ENCODE measurements at places on chromosomes 2 and 18.

DNA sequence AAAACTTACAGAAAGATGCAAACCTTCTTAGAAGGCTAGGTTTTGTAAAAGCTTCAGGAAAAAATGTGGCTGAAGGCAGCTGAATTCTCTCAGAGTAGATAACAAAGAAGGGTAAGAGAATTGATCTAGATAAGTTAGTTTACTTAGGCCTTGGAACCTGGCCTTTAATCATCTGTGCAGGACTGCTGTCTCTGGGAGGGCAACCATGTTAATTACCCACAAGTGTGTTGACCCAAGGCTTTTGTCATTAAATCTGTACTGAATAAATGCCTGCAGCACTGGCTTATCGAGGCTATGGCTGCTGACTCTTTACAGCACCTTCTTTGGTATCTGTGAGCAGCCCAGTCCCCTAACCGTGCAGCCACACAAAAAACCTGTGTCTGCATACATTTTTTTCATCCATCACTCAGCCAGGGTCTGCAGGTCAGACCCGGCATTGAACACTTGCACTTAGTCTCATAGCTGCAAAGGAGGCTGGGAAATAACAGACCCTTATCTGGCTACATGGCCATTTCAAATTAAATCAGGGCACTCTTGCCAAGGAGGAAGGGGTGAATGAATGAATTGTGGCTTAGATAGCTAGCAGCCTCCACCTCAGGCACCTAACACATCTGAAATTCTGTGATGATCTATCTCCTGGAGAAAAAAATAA is 120.2 kb upstream of the MSH2 start:
- no peak for DNase-seq

DNA sequence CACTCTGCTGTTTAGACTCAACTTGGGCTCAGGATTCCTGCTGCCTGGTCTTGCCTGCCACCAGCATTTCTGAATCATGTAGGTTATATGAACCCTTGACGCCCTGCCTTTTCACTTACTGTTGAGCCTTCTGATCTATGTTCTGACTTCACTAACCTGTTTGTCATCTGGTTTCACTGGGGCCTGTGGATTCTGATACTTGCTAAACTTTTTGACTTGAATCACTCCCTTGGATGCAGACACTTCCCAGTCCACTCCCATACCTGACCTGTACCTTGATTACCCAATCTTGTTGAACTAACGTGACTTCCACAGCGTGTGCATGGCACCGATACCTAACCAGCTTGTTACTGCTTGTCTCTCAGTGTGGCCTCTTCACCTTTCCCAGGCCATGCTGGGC is 35.6 kb upstream of the SPAG16 start:
- DNase-seq: no peak

DNA sequence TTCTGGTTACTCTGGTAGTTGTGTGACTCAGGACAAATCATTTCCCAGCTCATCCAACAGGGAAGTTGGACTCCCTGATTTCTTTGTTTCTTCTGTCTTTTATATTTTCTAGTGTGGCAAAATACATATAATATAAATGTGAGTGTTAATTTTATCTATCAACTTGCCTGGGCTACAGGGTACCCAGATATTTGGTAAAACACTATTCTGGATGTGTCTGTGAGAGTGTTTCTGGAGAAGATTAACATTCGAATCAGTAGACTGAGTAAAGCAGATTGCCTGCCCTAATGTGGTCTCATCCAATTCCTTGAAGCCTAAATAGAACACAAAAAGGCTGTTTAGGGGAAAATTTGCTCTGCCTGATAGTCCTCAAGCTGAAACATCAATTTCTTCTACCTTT is 122.9 kb upstream of the STPG4 start:
- DNase-seq: no peak

DNA sequence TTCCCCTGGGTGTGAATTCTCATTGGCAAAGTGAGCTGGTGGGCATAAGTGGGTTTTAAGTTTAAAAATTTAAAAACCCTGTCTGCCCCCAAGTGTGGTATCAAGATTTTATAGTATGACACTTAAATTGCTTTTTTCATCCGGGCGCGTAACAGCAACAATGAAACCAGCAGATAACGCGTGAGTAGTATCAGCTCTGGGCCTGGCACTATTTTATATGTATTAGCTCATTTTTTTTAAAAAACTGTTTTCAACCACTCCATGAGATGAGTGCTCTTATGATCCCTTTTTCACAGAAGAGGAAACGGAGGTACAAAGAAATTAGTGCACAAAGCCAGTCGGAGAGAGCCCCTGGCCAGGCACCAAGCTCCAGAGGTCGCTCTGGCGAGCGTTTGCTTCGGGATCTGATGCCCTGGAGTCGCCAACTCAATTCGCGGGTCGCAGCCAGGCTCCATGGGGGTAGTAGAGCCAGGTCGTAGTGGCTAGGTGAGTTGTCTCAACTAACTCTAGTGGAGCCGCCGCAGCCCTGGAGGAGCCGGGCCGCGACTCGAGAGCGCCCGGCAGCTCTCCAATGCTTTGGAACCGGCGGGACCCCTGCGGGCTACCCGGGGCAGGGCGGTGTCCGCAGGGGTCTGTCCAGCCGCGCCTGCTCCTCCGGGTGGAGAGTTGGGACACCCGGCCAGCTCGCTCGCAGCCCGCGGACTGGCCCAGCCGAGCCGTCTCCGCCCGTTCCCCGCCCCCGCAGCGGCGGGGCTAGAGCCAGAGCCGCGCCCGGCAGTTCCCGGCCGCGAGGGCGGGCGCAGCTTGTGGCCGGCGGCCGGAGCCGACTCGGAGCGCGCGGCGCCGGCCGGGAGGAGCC is at the start of gene IL1R1:
IL1R1 (plus strand) TSS at position 777 of the 859 bp plus-strand sequence. CDS start 14,979 bp downstream, outside the sequence.
- DNase-seq: no peak

GRCh38 chr2:68031542-68032160 is 31.2 kb downstream of the C1D start:
- DNase-seq: no peak

GRCh38 chr18:76814256-76814655 is 8.1 kb upstream of the ZNF236 start:
- no peak for DNase-seq

GRCh38 chr2:240350696-240351087 is 84.8 kb upstream of the GPC1 start:
- no peak for DNase-seq

- no peak for DNase-seq
Observed at GRCh38 chr2:171174075-171174474, 13.4 kb upstream of the TLK1 start.

- DNase-seq: no peak
Observed at GRCh38 chr2:148515976-148516375, 128.6 kb upstream of the EPC2 start.

DNA sequence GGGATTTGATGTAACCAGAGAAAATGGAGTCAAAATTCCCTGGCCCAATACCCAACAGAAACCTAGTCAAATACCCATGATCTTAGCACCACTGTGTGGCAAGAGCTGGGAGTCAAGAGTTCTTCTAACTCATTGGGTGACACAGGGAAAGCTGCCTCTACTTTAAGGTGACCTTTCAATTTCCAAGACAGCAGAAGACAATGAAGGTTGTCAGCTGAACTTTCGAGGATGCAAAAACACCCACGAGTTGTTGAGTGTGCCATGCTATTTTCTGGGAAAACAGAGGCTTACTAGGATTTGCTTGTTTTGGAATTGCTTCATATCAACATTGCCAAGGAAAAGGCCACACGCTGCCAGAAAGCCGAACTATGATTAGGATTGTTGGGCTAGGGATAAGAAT is 61.6 kb upstream of the CYRIA start:
- DNase-seq: no peak

DNA sequence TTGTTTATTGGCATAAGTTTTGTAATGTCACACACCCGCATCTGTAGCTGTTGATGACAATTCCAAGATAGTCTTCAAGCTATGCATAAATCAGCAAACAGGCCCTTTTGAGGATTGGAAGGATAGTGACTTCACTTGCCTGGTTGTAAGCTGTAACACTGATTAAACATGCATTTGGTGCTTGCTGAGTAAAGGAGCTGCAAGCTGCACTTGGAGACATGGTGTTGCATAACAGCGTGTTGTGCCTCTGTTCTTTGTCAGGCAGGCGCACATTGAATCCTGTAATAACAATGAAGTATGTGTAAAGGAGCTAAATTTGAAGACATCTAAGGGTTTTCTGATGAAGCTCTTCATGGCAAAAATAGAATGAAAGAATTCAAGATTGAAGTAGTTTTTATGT is 68.7 kb upstream of the TTC27 start:
- DNase-seq: no peak

Measured in activated CD4-positive, alpha-beta T cell treated with anti-CD3 and anti-CD28 coated beads for 24 hours (primary cell).